ENCODE measurements at places on chromosomes 2 and 18.

DNA sequence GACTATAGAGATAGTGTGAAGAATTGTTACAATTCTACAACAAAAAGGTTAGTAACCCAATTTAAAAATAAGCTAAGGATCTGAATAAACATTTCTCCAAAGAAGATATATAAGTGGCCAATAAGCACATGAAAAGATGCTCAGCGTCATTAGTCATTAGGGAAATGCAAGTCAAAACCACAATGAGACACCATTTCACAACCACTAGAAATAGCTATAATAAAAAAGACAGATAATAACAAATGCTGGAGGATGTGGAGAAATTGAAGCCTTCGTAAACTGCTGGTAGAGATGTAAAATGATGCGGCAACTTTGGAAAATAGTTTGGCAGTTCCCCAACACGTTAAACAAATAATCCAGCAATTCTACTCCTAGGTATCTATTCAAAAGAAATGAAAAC is 366.5 kb upstream of the POU3F3 start:
- H3K27me3 ChIP-seq = no peaks in the 10 kb centered on the region
- H3K36me3 ChIP-seq = no peaks in the 10 kb centered on the region
- DNase-seq = no peak
- H3K27ac ChIP-seq = no peak overlapping the region
- H3K4me3 ChIP-seq = no peak overlapping the region

DNA sequence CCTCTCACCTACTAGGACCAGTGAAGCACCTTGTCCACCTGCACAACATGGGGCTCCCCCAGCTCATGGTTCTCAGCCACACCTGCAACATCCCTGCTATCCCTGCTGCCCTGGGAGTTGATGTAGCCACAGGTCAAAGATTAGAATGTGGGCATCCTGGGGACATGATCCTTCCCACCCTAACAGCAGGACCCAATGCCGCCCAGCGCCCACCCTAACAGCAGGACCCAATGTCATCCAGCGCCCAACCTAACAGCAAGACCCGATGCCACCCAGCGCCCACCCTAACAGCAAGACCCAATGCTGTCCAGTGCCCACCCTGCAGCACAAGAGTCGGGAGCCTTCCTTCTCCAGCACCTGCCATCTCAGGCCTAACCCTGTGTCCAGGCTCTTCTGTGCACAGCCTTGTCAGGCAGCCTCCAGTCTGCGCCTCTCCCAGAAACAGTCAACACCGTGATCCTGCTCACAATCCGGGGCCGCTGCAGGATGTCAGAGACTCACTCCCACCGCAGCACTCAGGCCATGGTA is 237.3 kb upstream of the SALL3 start:
- no peaks in the 10 kb centered on the region for H3K4me1 ChIP-seq
- DNase-seq = no peak
- H3K4me3 ChIP-seq = no peak overlapping the region
- no peaks in the 10 kb centered on the region for H3K36me3 ChIP-seq
- no peaks in the 10 kb centered on the region for H3K27me3 ChIP-seq

DNA sequence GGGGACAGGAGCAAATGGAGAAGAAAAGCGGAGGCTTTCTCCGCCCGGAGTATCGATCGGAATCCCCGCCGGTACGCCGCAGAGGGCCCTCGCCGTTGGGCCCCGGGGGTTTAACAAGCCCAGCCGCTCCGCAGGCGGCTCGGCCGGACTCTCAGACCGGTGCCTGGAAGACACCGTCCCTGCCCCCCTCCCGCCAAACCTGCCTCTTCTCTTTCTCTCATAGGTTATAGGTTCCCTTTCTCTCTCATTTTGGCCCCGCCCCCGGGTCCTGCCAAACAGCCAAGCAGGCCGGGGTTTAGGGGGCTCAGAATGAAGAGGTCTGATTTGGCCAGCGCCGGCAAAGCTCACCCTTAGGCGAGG is 4.4 kb downstream of the ONECUT2 start:
- no peak overlapping the region for H3K4me3 ChIP-seq
- no peaks in the 10 kb centered on the region for H3K4me1 ChIP-seq
- H3K36me3 ChIP-seq = no peaks in the 10 kb centered on the region
- DNase-seq = no peak

GRCh38 chr2:10226038-10226724 is 76.5 kb upstream of the HPCAL1 start:
- no peak for DNase-seq
- H3K4me1 ChIP-seq = no peaks in the 10 kb centered on the region
- H3K27ac ChIP-seq = no peak overlapping the region
- no peaks in the 10 kb centered on the region for H3K27me3 ChIP-seq
- H3K36me3 ChIP-seq = no peaks in the 10 kb centered on the region
- no peak overlapping the region for H3K4me3 ChIP-seq

DNA sequence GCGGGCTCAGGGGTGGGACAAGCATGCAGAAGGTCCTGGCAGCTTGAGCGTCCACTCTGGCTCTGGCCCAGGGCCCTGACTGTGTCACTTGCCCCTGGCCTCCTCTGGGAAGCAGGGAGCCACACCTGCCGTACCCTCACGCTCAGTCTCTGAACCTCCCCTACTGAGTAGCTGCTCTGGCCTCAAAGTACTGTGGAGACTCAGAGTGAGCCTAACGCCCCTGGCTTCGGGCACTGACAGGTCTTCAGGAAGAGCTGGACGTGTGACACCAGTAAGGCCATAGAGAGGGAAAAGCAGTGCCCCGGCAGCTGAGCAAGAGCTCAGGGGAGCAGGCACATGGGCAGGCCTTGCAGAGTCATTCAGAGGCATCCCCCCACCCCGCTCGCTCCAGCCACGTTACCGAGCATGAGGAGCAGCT is 73.3 kb downstream of the SFXN5 start:
- no peak overlapping the region for H3K4me3 ChIP-seq
- H3K36me3 ChIP-seq = no peaks in the 10 kb centered on the region
- no peaks in the 10 kb centered on the region for H3K4me1 ChIP-seq

DNA sequence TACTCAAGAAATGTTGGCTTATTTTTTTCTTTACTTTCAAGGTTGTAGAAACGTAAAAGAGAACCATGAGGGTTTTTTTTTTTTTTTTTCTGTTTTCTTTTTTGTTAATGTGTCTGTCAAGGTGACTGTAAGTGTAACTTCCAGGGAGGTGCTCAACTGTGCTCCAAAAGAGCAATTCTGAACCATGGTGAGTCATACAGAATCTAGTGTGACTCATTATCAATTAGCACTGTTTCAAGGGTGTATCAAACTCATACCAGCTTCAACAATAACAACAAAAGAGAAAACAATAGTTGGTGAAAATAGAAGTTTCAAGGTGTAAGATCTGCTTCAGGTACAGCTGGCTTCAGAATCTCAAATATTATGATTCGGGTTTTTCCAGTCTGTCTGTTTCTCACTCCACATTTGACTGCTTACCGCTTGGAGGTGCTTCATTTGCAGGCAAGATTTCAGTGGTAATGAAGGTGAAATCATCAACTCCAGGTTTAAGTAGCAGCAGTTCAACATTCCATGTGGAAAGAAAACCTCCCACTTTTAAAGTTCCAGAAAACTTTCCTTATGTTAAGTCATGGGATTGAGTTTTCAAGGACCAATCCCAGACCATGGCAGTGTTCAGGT is 850.6 kb downstream of the CNTNAP5 start:
- no peaks in the 10 kb centered on the region for H3K4me1 ChIP-seq
- no peak overlapping the region for H3K27ac ChIP-seq
- H3K36me3 ChIP-seq = no peaks in the 10 kb centered on the region
- DNase-seq = no peak
- H3K27me3 ChIP-seq = no peaks in the 10 kb centered on the region

Data from DND-41 (cell line).